Bronchial epithelial cell (primary cell): ENCODE measurements at places on chromosomes 12 and 14. TPM values are rescaled to one million over a fixed set of nuclear protein-coding genes. Genes with fewer than 3 reads are reported as not detected.

- DNase-seq, result peak; percentile 66
These were observed 215.0 kb upstream of the EEA1 start for GRCh38 chr12:93144109-93144508.

DNA sequence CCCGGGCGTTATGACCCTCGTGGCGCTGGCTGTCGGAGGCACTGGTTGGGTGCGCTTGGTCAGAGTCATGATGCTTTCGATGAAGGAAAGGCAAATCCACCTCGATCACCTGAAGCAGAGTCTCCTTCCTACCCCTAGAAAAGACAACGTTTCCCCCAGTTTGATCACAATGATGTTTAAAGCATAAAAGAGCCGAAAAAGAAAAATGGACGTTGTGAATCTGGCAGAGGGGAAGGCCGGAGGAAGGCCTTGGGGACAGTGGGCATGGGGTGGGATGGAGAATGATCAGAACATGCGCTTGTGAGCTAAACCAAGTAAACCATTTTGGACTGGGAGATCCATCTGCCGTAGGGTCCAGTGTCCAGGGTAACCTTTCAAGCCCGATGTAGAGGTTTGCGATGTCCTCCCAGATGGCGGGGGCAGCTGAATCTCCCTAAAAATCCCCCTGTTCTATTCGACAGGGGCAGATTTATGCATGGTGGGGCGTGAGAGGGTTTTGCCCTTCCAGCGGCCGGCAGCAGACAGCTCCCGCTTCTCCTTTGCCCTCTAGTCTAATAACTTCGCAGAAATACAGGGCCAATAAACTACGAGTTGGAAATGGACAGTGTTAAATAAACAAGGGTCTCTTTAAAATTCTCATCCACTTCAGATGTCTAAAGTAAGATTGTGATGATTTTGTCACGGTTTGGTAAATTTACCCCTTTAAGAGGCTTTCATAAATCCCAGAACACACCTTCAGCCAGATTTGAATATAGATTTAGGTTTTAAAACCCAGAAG is 2.3 kb upstream of the OTX2 start:
- DNase-seq, result no peak

GRCh38 chr12:78096909-78097597 is 266.4 kb downstream of the NAV3 start:
- DNase-seq, result no peak

GRCh38 chr14:68598089-68598488 is 194.8 kb downstream of the ZFP36L1 start:
- DNase-seq, result no peak

- DNase-seq, result no peak
These were observed 20.5 kb downstream of the UBC start for GRCh38 chr12:124893792-124894516.

GRCh38 chr12:123987022-123987421 is 14.0 kb downstream of the ZNF664 start:
- DNase-seq, result no peak

GRCh38 chr12:69837657-69838415 is 12.8 kb downstream of the MYRFL start:
- no peak for DNase-seq

DNA sequence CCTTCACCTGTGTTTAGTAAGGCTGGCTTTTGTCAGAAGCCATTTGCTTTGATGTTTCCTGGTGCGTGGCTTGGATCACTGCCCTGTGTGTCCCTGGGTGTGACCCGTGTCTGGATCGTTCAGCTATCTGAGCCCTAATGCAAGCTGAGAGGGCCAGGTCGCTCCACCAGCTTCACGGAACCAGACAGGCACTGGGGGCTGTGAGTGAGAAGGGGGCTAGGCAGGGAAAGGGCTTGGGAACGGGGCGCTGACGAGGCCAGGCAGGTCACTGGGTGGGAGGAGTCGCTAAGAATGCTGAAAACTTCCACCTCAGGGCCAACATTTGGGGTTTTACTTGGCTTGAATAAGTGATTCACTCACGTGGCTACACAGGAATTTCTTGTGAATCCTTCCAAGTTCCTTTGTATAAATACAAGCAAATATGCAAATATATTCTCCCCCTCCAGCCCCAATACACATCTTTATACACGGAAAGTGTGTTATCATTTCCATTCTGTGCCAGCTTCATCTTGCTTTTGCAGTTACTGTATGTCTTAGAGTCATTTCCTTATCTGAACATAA is 24.2 kb upstream of the MMP17 start:
- DNase-seq, result no peak

The GALNT8 gene
- total RNA-seq, result 0.13 TPM in 1 of 2 replicates, not detected in the other

The RAD9B gene
- total RNA-seq, result 0.26 TPM in 2 replicates

The KRT77 gene
- under 0.01 TPM in 1 of 2 replicates, not detected in the other for total RNA-seq

The CDKN3 gene
- 3.7 and 15.4 TPM in 2 replicates for total RNA-seq

The FRMD6 gene
- total RNA-seq, result 136 and 224 TPM in 2 replicates

The CLMN gene
- total RNA-seq, result 2.2 and 3.9 TPM in 2 replicates

The ASB2 gene
- total RNA-seq, result 0.13 and 0.26 TPM in 2 replicates

The PROX2 gene
- total RNA-seq, result not detected in 2 replicates

The CLEC2A gene
- not detected in 2 replicates for total RNA-seq
